Naive thymus-derived CD4-positive, alpha-beta T cell (primary cell): ENCODE measurements at places on chromosomes 5 and 9. TPM values are rescaled to one million over a fixed set of nuclear protein-coding genes. Genes with fewer than 3 reads are reported as not detected.

WNK2 gene
- total RNA-seq: 0.44 and 0.69 TPM in 2 replicates

GARIN3 gene
- total RNA-seq: not detected

DNA sequence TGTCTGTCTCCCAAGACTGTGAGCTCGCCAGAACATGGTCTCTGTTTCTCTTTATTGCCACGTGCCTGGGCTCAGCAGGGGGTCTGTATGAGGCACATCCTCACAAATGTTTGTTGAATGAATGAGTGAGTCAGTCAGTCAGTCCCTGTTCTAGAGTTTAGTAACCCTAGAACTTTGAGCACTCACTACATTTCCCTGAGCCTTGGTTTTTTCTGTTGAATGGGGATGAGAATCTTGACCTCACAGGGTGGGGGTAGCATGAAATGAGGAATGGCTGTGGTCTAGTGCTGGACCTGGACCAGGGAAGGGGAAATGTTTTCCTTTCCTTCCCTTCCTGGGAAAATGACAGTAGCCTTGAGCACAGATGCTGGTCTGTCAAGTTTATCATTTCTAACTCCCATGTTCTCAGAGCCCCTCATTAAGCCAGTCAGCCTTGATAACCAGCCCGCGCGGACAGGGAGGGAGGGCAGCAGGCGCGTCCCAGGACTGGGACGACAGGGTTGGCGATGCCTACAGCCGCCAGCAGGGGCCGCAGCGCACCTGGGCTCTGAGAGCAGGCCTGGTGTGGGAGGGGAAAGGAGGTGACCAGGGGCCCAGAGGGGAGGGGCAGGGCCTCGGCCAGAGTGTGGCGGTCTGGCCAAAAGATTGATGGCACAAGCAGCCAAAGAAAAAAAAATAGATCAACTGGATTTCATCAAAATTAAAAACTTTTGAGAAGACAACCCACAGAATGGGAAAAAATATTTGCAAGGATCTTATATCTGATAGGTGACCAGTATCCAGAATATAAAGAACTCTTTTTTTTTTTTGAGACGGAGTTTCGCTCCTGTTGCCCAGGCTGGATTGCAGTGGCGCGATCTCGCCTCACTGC is 24.1 kb upstream of the WNK2 start:
- no peaks in the 10 kb centered on the region for H3K4me1 ChIP-seq
- no peaks in the 10 kb centered on the region for H3K36me3 ChIP-seq

DNA sequence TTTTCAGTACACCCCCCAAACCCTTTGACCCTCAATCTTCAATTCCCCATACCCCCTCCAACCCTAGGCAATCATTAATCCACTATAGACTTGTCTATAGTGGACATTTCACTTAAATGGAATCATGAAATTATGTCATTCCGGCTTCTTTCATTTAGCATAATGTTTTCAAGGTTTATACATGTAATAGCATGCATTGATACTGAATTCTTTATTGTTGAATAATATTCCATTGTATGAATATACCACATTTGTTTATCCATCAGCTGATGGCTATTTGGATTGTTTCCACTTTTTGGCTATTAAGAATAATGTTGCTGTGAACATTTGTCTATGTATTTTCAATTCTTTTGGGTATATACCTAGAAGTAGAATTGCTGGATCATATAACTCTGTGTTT is 238.8 kb downstream of the PDE4D start:
- H3K27me3 ChIP-seq: no peaks in the 10 kb centered on the region
- H3K4me3 ChIP-seq: no peak overlapping the region
- no peaks in the 10 kb centered on the region for H3K4me1 ChIP-seq
- no peak overlapping the region for H3K27ac ChIP-seq
- H3K36me3 ChIP-seq: no peaks in the 10 kb centered on the region

DNA sequence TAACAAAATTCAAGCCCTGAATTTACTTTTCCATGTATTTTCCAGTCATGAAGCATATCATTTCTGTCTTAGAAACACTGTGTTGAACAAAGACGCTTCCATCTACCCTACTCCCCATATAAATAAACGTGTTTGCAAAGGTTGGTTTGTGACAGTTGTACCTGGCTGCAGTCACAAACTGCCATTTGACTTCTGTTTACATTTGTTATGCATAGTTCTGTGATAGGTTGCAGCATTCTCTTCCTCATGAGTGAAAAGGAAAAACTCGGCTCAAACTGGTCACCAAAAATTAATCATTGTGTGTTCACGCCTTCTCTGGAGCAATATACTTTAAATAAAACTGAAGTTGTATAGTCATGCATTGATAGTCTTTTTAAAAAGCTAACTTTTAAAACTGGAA is 69.3 kb upstream of the MOCS2 start:
- no peak overlapping the region for H3K4me3 ChIP-seq
- H3K36me3 ChIP-seq: no peaks in the 10 kb centered on the region
- no peak for DNase-seq
- no peaks in the 10 kb centered on the region for H3K27me3 ChIP-seq
- no peaks in the 10 kb centered on the region for H3K4me1 ChIP-seq

- no peak overlapping the region for H3K4me3 ChIP-seq
- no peaks in the 10 kb centered on the region for H3K36me3 ChIP-seq
- no peaks in the 10 kb centered on the region for H3K27me3 ChIP-seq
- no peak for DNase-seq
- no peak overlapping the region for H3K27ac ChIP-seq
Measured at GRCh38 chr5:98442448-98442847, 331.0 kb upstream of the RGMB start.

DNA sequence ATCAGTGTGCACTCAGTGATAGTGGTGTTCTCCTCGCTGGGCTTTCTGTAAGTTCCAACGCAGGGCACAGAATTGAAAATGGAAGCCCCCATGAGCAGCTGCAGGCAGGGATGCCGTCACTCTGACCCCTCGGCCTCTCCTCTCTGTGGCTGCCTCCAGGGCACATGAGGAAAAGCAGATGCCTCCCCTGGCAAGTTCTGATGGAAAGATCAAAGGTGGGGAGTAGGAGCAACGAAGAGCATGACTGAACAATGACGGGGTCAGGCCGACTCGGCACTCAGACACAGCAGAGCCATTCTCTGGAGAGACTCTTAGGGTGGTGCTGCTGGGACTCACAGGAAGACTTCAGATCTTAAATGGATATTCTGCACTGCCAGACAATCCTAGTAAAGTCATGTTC is 65.6 kb upstream of the CKMT2 start:
- H3K36me3 ChIP-seq: peaks cover 29% of the 10 kb centered on the region
- DNase-seq: no peak
- H3K4me3 ChIP-seq: no peak overlapping the region
- H3K4me1 ChIP-seq: no peaks in the 10 kb centered on the region
- H3K27ac ChIP-seq: no peak overlapping the region

- no peaks in the 10 kb centered on the region for H3K36me3 ChIP-seq
- peaks cover 4% of the 10 kb centered on the region for H3K27me3 ChIP-seq
- no peaks in the 10 kb centered on the region for H3K4me1 ChIP-seq
- no peak for DNase-seq
- H3K4me3 ChIP-seq: no peak overlapping the region
Measured at GRCh38 chr9:97505845-97506244, 4.4 kb downstream of the TMOD1 start.

DNA sequence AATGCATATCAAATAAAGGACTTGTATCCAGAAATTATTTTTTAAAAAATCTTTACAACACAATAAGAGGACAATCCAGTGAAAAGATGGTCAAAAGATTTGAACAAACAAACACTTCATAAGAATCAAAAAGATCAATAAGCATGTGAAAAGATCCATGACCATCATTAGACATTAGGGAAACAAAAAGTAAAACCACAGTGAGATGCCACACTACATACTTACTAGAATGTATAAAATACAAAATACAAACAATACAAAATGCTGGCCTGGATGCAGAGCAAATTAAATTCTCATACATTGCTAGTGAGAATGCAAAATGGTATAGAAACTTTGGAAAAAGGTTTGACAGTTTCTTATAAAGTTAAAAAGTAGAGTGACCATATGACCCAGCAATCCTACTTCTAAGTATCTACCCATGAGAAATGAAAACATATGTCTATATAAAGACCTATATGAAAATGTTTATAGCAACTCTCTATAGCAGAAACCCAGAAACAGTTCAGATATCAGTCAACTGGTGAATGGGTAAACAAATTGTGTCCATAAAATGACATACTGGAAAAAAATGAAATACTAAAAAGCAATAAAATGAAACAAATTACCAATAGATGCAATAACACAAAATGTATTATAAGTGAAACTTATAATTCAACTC is 426.1 kb downstream of the RAB3C start:
- no peaks in the 10 kb centered on the region for H3K27me3 ChIP-seq
- no peaks in the 10 kb centered on the region for H3K36me3 ChIP-seq
- no peak overlapping the region for H3K27ac ChIP-seq
- no peak overlapping the region for H3K4me3 ChIP-seq
